ENCODE measurements at places on chromosomes 4 and X. TPM values are rescaled to one million over a fixed set of nuclear protein-coding genes. Genes with fewer than 3 reads are reported as not detected.

Gene RHOXF2B
- 0.07 TPM for polyA plus RNA-seq

Gene C1GALT1C1
- 39.4 TPM for polyA plus RNA-seq

Gene TDO2
- polyA plus RNA-seq = 3.3 TPM

- DNase-seq = no peak
Observed at GRCh38 chrX:298993-299392, 17.8 kb downstream of the PLCXD1 start.

DNA sequence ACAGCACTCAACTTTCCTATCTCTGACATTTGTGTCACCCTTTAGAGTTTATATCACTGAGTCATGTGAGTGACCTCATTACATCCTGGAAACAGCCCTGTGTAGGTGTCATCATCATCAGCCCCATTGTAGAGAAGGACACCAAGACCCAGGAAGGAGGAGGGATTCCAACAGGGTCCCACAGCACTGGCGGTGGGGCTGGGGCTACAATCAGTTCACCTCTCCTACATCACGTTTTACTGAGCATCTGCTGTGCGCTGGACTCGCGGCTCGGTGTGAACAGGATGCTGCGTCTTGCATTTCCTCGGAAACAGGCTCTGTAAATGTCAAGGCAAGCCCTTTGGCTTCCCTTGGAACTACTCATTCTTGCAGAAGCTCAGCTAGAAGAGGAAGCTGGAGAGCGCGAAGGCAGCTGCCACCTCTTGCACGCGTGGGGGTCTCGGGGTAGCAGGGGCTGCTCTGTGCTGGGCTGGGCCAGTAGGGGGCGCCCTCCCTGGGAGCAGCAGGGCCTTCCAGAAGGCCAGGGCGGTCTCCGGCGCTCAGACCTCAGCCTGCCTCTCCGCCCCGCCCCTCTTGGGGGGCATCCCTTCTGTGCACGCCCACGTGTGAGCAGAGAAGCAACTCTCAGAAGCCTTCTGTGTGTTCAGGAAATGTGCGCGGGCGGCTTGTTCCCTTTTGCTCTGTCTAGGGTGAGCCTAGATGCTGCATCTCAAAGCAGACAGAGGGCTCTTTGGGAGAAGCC lies 29.0 kb downstream of the REELD1 start:
- no peak for DNase-seq

DNA sequence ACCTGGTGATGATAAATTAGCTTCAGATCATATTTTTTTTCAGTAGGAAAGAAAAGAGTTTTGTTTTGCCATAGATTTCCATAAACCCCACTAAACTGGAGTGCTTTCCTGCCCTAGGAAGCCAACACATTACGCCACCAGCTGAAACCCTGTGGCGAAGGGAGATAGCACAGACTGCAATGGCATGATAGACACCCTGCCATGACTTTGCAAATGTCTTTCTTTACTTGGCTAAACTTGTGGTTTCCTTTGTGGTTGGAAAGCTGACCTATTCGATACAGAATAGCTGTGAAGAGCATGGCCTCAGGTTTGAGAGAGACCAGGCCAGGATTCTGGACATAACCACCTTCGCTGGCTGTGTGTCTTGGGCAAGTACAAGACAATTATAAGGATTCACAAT lies 19.1 kb downstream of the MFAP3L start:
- DNase-seq = no peak

DNA sequence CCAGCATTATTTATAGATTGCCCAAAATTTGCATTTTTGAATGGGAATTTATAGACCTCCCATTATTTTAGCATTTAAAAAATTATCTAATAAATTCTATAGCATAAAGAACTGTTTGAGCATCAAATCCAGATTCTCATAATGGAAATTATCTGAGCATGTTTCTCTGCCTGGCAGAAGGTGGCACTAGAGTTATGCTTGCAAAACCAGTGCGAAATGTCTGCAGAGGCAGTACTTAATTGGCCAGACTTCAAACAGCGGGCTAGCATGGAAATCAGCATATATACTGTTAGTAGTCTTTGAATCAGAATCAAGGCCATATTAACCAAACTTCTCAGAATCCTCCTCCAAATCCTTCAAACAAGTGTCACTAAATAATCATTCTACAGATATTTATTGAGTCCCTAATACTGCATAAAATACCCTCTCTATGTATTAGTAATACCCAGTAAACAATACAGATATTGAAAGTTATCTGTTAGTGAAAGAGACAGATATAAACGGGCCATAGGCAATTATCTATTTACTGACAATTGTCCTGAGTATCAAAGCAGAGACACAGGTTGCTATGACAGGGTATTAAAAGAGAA lies 78.7 kb upstream of the DCLK2 start:
- DNase-seq = no peak

GRCh38 chrX:25519258-25519657 lies 503.5 kb upstream of the ARX start:
- DNase-seq = no peak

DNA sequence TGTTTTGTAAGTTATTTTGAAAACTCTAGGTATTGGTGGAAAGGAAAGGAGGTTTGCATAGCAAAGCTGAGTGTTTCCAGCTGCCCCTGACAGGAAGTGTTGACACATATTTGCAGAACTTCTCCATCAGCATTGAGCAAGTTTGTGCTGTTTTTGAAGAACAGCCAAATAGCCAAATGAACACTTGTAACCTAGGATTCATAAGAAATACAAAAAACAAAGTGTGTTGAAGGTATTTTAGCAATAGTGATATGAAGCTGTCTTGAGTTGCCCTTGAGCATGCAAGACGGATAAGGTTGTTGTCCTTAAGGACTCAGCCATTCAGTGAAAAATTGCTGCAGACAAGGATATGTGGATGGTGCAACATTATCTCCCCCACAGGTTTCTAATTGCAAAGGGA lies 68.3 kb upstream of the PGM2 start:
- no peak for DNase-seq
